ENCODE measurements at places on chromosomes 6 and 20.

GRCh38 chr20:402898-403581 is 5.1 kb upstream of the RBCK1 start:
- DNase-seq = no peak

DNA sequence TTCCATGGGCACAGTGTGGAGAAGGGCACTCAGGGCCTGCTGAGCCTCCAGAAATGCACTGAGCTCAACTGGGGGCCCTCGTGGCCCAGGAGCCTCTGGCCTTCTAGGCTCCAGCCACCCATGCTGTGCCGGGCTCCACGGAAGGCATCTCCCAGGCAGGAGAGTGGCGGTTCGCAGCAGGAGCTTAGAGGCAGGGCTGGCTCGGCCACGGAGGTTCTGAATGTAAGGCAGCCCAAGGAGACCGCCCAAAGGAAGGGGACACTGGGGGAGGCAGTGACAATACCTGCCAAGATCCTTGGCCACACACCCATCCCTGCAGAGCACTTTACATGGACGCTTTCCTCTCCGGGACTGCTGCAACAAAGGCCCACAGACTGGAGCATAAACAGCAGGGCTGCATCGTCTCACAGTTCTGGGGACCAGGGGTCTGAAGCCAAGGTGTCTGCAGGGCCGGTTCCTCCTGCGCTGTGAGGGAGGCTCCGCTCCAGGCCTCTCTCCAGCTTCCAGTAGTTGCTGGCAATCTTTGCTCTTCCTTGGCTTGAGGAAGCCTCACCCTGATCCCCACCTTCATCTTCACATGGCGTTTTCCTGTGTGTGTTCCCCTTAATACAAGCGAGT is 128.2 kb upstream of the CDH4 start:
- no peak for DNase-seq

DNA sequence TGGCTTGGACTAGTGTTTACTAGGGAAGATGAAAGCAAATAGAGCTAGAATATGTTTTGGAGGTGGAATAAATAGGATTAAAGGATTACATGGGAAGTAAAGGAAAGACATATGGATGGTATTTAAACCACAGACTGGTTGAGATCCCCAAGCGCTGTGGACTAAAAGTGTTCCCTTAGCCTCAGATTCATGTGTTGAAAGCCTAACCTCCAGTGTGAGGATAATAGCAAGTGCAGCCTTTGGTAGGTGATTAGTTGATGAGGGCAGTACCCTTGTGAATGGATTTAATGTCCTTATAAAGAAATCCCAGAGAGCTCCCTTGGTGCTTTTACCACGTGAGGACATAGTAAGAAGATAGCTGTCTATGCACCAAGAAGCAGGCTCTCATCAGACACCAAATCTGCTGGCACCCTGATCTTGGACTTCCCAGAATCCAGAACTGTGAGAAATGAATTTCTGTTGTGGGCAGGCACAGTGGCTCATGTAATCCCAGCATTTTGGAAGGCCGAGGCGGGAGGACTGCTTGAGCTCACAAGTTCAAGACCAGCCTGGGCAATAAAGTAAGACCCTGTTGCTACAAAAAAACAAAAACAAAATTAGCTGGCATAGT is 57.3 kb upstream of the MCM9 start:
- DNase-seq = no peak

DNA sequence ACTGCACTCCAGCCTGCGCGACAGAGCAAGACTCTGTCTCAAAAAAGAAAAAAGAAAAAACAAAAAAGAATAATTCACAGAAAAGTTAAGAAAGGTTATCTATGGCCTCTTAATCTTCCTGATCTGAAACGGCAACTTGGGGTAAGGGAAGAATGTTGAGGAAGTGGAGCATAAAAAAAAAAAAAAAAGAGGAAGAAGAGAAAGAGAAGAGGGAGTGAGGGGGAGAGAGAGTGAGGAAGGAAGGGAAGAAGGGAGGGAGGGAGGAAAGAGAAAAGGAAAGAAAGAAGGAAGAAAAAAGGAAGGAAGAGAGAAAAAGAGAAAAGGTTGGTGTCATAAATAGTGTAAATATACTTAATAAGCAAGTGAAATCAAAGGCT is 68.9 kb upstream of the NCOA3 start:
- DNase-seq = no peak

GRCh38 chr6:82720992-82721391 is 344.6 kb downstream of the UBE3D start:
- no peak for DNase-seq

DNA sequence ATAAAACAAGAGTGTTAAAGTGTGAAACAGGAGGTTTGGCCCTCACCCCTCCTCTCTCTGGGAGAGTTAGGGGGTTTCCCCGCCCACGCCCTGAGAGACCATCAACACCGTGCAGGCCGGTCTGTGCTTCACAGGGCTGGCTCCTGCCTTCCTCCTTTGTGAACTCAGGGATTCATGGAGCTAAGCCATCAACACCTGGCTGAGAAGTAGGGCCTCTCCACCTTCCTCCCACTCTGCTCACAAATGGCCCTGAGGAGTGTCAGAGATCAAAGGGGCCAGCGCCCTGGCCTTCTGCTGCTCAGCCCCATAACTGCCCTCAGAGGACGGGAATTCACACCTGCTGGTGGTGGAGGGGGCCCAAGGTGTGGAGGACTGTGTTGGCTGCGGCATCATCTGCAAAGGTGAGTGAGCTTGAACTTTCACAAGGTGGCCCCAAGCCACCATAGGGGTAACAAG is 88.6 kb downstream of the PSMB1 start:
- DNase-seq = no peak

DNA sequence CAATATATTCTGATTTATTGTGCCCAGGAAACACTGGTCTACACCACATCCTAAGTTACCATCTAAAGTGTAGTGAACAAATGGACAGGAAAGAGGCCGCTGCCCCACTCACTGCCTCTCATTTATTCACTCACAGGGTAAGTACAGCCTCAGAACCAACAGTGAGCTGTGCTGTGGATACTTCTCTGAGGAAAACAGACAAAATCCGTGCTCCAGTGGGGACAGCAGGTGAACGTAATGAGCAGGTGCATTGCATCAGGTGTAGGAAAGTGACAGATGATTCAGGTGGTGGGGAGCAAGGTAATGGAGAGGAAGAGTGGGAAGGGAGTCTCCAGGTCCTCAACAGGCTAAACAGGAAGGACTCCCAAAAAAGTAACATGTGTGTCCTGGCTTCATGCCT is 8.4 kb upstream of the ULBP2 start:
- DNase-seq = no peak
